ENCODE measurements at places on chromosomes 4 and X.

DNA sequence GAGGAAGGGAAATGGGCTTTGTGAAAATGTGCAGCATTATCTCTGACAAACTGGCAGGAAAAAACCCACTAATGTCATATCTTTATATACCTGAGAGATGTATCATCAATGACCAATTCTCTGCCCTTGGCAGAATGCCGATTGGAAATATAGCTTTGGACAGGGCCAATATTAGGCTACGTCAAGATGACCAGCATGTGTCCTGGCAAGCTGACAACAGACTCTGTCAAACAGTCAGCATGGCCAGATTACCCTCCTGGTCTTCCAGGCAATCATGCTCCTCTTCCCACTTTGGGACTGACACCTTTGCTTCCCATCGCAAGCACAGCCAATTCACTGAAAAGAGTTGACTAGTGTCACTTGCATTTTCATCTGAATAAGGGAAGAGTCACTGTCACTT is 57.0 kb downstream of the SORBS2 start:
- no peak for DNase-seq

GRCh38 chrX:36684053-36684452 is 324.1 kb upstream of the FAM47C start:
- DNase-seq, result no peak

DNA sequence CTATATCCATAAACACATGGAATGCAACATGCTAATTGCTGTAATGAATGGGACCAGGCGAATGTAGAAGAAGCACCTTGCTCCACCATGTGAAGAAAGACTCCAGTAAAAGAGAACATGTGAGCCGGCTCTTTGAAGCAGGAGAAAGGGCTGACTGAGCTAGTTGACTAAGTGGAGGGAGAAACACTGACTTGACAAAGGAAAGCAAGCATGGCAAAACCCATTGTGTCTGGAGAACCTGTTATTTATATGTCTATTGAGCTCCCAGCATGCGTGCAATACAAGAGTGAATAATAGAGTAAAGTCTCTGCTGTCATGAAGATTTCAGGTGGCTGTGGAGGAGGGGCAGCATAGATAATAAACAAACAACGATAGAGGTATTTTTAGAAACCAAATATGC is 559.9 kb downstream of the RAB28 start:
- no peak for DNase-seq

DNA sequence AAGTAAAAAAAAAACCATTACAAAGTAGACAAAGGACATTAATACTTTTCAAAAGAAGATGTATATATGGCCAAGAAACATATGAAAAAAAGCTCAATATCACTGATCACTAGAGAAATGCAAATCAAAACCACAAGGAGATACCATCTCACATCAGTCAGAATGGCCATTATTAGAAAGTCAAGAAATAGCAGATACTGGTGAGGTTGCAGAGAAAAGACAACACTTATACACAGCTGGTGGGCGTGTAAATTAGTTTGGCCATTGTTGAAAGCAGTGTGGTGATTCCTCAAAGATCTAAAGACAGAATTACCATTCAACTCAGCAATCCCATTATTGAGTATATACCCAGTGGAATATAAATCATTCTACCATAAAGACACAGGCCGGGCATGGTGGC is 39.3 kb downstream of the TASL start:
- no peak for DNase-seq

- no peak for DNase-seq
These were observed 19.6 kb downstream of the ACSL1 start for GRCh38 chr4:184806229-184806550.

DNA sequence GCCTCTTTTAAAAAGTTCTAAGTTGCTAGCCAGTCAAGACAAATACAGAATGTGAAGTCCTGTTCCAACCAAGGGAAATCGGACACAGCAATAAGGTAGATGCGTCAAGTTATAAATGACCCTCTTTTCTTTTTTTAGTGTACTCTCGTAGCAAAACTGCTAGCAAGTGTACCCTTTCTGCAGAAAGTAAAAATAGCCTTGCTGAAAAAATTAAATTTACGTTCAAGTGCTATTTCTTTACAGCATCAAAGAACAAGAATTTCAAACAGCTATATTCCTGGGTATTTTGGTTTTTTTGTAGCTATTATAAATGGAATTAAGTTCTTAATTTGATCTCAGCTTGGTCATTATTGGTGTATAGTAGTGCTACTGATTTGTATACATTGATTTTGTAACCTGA is 119.2 kb downstream of the NAA11 start:
- no peak for DNase-seq

DNA sequence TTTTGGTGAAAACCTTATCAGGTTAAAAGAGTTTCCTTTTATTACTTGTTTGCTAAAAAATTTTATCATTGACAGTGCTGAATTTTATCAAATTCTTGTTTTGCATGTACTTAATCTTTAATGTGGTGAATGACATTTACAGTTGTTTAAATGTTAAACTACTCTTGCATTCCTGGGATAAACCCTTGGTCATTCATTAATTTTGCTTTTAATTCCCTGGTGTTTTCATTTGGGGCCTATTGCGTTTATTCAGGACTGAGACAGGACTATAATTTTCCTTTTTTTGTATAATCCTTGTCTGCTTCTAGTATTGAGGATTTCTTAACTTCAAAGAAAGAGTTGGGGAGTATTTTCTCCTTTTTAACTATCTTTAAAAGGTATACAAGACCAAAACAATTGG is 98.7 kb upstream of the TLL1 start:
- no peak for DNase-seq

GRCh38 chr4:140706276-140706625 is 49.9 kb downstream of the TBC1D9 start:
- DNase-seq, result no peak

DNA sequence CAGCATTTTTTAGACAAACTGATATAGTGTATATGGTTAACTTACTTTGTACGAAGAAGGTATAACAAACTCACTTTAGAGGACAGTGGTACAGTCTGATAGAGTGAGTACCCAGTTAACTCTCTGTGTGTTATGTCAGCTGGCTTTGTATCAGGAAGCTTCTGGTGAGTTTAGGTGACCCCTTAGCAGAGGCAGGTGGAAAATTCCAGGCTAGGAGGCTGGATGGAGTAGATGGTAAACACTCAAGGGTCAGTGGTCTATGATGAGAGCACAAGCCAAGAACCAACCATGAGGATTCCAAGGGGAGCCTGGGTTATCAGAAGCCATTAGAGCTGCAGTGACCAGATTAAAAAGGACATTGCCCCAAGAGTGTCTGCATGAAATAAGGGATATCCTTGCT is 227.3 kb upstream of the CENPE start:
- no peak for DNase-seq

- no peak for DNase-seq
These were observed 71.8 kb downstream of the FBXO8 start for GRCh38 chr4:174211622-174212044.

- no peak for DNase-seq
These were observed 6.7 kb upstream of the CD38 start for GRCh38 chr4:15771216-15772058.

DNA sequence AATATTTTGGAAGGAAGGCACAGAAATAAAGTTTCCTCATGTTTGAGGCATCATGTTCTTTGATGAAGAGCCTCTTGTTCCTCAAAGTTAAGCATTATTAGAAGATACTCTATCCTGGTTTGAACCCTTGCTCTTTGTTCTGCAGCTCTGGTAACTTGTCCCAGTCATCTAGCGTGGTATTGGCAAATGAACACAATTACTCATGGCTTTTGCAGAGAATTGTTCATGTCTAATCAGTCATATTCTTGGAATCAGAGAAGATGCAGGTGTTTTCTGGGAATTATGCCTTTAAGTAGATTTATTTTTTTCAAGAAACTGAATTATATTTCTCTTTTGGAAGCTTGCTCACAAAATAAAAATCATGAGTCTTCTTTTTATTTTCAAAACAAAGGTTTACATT is 52.9 kb upstream of the HPGDS start:
- no peak for DNase-seq

DNA sequence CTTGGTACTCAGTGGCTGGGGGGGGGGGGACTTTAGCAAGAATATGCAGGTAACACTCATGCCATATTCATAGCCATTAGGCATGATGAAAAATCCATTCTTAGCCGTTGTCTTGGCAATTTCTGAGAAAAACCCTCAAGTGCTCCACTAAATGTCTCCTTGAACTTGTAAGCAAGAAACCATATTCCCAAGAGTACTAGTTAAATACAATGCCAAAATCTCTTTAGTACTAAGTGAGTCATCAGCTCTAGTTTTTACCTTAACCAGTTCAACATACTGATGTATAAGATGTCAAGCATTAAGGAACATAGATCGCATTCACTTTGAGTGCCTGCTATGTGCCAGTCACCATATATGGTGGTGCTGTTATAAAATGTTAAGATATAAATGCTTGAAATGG is 27.5 kb downstream of the UBE2D3 start:
- DNase-seq, result no peak

- no peak for DNase-seq
These were observed 12.0 kb downstream of the EVC2 start for GRCh38 chr4:5696341-5696740.

DNA sequence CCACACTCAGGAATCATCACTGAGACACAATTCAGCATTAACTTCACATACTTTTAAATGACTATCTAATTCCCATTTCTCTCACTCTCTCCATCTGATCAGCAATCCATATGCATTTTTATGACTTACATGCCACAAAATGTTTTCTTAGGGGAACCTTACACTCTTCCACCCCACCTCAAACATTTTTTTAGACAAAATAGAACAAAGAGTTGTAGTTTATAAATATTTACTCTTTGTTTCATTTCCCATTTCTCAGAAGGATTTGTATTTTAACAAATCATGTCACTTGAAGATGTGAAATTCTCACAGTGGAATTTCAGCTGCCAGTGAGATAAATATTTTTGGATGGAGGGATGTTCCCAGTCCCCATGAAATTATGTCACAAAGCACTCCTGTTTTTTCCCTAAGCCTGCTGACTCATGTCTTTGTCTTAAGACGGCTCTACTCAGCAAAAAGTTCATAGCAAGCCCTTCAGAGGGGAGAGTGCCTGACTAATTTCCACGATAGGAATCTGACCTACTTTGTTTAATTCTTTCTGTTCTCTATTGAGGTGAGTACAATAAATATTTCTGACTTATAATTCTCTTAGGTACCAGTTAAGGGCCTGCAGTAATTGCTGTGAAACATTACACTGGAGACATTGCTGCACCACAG is 257.7 kb downstream of the THOC2 start:
- no peak for DNase-seq

- DNase-seq, result no peak
These were observed 140.3 kb downstream of the NAA11 start for GRCh38 chr4:79185526-79186045.

- DNase-seq, result no peak
These were observed 38.5 kb upstream of the TAPT1 start for GRCh38 chr4:16264798-16265197.

GRCh38 chrX:23826216-23826615 is 43.2 kb downstream of the SAT1 start:
- no peak for DNase-seq

GRCh38 chr4:109864134-109864533 is 16.2 kb downstream of the LRIT3 start:
- DNase-seq, result no peak

GRCh38 chr4:123200051-123200940 is 196.3 kb upstream of the SPRY1 start:
- no peak for DNase-seq

DNA sequence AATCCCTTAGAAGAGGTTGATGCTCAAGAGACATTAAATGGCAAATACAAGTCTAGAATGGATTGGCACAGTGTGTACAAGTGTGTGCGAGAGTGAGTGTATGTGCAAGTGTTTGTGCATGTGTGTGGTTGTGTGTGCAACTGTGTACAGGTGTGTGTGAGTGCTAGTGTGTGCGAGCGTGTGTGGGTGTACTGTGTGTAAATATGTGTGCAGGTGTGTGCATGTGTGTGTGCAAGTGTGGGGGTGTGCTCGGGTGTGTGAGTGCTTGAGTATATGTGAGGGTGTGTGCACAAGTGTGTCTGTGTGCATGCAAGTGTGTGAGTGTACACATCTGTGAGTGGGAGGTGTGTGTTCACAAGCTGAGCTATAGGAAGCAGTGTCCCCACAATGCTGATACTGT is 5.9 kb downstream of the TREX2 start:
- DNase-seq, result no peak

GRCh38 chr4:38904090-38904666 is 36.6 kb downstream of the FAM114A1 start:
- DNase-seq, result no peak

DNA sequence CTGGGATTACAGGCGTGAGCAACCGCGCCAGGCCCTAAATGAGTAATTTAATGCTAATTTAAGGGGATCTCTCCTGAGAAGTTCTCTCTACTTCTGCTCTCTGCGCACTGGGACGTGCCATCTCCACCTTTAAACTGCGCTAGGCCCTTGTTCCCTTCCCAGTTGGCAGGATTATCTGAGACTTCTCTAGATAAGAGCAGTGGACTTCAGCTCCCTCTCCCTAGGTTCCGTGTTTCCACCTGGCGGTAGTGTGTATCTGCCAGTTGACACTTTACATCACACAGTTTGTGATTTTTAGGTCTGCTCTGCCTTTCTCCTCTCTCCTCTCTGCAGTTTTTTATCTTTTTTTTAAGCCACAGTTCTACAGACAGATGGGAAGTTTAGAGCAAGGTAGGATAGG is 40.2 kb downstream of the ARHGAP10 start:
- no peak for DNase-seq

DNA sequence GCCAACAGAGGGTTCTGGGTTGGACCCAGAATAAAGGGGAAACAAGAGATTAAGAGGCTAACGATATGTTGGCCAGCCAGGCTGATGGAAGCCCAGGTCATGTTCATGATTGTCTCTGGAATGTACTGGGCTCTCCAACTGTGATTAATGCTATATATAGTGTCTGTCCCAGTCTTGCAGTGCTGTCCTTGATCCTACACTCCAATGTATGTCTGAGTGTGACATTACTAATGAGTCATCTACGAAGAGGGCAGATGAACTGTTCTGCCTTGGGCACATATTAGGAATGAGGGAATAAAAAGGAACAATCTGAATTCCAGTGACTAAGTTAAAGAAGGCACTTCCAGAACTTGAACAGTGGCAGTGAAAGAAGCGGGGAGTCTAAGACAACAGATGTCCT is 142.1 kb downstream of the PDGFRA start:
- DNase-seq, result no peak

DNA sequence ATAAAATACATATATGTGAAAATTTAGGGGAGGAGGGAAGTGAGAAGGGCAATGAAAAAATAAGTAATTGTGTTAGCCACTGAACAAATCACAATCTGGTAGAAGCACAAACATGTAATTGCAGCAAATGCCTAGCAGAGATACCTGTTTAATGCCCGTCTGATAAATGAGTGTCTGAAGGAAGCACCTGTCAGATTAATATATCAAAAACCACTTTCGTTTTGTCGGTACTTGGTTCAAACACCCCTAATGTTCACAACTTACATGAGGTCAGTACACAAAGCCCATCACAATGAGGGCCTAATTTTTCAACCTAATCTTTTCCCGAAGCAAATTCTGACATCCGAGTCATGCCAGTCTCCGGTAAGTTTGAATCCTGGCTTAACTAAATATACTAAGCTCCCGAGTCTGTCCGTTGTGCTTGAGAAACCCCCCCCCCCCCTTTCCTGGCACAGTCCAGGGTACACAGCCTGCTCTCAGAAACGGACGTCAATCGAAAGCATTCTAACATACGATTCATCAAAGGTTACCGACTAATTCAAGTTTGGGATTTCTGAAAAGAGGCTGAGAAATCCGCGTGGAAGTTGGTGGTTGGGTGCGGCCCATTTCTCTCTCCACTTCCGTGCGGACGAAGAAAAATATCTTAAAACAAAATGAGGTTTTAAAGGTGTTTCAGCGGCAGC is 758 bp downstream of the SDAD1 start:
- no peak for DNase-seq
